ENCODE measurements at places on chromosomes 1 and 21.

DNA sequence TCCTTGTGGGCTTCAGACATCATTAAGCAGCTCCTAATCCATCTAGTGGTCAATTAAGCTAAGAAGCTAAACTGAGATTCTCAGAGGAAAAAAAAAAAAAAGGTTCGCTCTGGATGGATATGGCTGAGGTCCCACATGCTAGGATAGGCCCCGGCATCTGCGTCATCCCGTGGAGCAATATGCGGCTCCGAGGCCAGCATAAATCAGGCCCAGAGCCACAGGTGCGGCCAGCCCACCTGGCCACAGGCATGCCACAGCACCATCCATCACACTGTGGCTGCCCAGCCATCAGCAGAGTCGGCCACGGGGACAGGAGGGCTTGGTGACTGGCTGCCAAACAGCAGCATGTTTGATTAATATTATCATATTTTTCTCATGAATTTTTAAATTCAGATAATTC lies 106.9 kb upstream of the TIAM1 start:
- DNase-seq = no peak

- no peak for DNase-seq
These were observed 41.2 kb downstream of the CDCP2 start for GRCh38 chr1:54111624-54112023.

DNA sequence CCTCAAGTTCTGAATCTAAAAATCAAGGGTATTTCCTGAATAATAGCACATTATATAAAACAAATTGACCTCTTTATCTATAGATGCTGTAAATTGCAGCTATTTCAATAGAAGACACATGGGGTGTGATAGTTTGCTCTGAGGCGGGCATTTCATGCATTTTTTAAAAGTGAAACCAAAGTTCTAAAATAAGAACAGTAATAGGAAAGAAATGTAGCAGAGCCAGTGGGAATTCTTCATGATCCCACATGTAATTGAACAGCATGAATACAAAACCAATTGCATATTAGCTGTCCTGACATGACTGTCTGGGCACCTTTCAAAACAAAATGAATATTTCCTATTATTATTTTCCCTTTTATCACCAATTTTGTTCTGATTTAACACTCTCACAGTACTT lies 85.0 kb downstream of the RGS21 start:
- DNase-seq = peak; percentile 23

DNA sequence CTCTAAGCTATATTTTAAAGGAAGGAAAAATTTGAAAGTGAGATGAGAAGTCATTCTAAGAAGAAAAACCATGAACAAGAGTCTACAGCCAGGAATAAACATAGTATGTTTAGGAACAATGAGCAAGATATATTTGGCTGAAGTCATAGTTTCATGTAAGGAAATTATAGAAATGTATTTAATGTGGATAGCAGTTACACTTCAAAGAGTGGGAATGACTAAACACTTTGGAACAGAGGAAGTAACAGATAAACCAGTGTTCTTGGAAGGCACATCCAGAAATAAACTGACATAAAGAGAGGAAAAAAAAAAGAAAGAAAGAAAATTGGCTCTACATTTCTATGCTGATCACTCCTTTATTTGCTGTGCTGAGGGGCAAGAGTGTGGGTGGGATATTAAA lies 18.0 kb downstream of the C8A start:
- peak; percentile 60 for DNase-seq

GRCh38 chr1:33273961-33274371 lies 17.7 kb downstream of the ZNF362 start:
- no peak for DNase-seq

- DNase-seq = no peak
These were observed 1179.6 kb downstream of the AMY1C start for GRCh38 chr1:104929280-104929679.

DNA sequence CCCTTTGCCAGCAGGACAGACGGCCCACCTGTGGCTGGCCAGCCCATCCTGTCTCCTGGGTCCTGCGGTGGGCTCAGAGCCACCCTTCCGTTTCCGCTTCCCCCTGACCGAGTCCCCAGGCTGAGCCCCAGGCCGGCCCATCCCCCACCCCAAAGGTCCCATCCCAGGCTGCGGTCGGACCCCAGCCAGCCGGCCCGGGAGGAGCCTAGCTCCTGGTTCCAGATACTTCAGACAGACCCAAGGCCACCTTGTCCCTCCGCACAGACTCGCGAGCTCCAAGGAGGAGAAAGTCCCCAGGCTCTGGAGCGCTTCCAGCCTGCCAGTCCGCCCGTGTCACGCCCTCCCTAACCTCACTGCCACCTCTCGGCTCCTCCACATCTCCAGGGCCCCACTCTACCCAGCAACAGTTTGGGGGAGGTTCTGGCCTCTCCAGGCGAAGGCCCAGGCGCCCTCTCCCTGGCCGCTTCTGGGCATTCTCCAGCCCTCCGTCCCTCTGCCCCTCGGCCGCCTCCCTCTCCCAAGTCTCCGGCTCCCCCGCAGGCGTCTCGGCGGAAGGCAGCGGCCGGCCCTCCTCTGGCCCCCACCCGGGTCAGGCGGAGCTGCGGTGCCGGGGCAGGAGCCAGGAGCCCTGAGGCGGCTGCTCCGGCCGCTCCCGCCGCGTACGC lies 835 bp downstream of the LRRN2 start:
- DNase-seq = no peak

GRCh38 chr1:19688041-19688842 lies 23.6 kb downstream of the HTR6 start:
- DNase-seq = no peak

All from EH (cell line).